ENCODE measurements at places on chromosomes 7 and 10.

DNA sequence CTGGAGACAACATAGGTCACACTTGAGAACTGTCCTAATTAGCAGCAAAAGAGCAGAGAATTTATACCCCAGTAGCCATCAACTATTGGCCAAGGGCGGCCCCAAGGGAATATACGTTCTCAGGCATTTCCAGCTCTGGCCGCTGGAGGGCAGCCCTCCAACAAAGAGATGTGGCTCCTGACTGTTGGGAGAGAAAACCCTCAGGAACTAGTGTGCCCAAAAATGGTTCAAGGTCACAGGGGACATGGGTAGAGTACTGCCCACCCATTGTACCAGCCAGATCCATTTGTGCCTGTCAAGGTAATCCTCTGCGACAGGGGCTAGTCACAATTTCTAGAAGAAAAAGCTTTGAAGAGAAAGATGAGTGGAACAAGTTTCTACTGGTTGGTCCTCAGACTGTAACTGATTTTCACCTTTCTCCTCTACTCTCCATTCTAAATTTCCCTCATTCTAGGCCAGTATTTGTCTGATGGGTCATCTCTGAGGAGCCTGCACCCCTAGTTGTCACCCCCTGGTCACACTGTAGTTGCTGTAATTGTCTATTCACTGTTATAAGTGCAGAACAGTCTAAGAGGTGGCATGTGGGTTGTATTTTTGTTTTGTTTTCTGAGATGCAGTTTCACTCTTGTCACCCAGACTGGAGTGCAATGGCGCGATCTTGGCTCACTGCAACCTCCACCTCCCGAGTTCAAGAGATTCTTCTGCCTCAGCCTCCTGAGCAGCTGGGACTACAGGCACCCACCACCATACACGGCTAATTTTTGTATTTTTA, 14.7 kb upstream of the C7orf33 start:
- DNase-seq = peak; percentile 75

DNA sequence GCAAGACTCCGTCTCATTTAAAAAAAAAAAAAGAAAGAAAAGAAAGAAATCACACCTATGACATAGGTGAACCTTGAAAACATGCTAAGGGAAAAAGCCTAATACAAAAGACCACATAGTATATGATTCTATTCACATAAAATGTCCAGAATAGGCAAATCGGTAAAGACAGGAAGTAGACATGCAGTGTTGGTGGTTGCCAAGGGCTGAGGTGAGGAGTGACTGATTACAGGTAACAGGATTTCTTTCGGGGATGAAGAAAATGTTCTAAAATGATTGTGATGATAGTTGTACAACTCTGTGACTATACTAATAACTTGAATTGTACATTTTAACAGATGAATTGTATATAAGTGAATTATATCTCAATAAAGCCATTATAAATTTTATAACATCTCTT, 3.3 kb downstream of the XPNPEP1 start:
- no peak for DNase-seq

- no peak for DNase-seq
Observed at GRCh38 chr7:23418046-23418445, 52.2 kb downstream of the IGF2BP3 start.

GRCh38 chr7:915291-916218, 38.9 kb downstream of the ADAP1 start:
- DNase-seq = no peak

GRCh38 chr10:23037152-23037551, 58.2 kb upstream of the MSRB2 start:
- no peak for DNase-seq

GRCh38 chr10:97234400-97234799, 48.6 kb upstream of the SLIT1 start:
- DNase-seq = peak; percentile 32

DNA sequence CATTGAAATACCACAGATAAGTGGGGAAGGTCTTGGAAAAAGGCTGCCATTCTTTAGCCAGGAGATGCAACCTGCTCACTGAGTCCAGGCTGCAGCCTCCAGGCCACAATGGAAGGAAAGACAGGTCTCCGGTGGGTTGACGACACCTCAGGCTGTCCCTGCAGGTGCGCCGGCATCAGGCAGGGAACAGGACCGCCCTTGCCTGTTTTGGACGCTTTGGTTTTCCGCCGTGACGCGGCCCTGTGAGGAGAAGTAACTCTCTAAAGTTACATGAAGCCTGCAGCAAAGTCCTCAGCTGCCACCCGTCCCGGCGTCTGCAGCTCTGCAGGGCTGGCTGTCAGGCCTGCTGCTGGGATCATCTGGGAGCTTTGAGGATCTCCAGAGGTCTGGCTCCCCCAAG, 147.0 kb downstream of the WDR37 start:
- no peak for DNase-seq

GRCh38 chr10:33921970-33922605, 587.6 kb upstream of the NRP1 start:
- no peak for DNase-seq

- DNase-seq = no peak
Observed at GRCh38 chr10:4074545-4075407, 289.8 kb upstream of the KLF6 start.

DNA sequence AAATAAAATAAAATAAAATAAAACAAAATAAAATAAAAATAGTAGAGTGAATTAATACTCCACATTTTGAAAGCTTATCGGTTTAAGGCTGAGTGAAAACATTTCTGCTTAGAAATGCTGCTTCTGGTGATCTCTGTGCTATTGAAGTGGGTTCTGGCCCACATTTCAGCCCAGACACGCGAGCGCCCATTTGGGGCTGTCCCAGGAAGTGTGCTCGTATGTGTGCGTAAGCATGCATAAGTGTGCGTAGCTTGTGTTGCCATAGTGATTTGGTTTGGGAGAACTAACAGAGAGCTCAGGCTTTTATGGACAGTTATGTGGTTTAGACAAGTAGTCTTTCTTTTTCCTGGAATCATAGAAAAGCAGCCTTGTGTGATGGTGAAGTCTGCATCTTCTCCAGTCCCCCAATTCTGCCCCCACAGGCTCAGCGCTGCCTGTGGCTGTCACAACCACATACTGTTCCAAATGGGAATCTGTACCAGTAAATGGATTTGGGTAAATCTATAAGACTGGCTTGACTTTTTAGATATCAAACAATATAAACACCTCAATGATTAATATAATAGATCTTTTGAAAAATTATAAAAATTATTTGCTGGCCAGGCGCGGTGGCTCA, 29.8 kb upstream of the PURB start:
- DNase-seq = no peak

DNA sequence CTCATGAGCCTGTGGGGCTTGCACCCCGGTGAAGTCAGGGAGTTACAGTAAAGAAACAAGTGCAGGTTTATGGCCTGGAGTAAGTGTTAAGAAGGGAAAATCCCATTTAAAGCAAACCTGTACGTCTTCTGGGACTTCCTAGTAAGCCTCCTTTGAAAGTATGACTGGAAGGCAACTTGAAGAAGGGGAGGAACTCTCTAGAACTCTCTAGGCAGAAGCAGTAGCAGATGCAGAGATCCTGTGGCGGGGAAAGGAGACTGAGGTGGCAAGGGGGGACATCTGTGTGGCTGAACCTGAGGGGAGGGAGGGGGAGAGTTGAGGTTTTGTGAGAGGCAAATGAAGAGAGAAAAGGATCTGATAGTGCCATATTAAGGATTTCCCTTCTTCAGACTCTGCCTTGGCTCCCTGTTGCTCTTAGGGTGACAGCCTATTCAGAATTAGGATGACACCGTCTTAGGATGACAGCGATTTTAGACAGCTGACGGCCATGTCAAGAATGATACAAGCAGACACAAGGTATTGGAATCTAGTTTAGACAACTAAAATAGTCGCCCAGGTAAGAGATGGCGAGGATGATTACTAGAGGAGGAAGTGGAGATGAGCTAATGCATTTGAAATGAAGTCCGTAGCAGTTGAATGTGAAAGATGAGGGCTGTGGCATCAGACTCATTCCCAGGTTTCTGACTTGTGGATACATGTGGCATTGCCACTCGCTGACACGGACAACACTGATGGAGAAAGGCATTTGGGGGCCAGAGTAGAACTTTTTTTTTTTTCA, 29.0 kb downstream of the CUL1 start:
- no peak for DNase-seq

DNA sequence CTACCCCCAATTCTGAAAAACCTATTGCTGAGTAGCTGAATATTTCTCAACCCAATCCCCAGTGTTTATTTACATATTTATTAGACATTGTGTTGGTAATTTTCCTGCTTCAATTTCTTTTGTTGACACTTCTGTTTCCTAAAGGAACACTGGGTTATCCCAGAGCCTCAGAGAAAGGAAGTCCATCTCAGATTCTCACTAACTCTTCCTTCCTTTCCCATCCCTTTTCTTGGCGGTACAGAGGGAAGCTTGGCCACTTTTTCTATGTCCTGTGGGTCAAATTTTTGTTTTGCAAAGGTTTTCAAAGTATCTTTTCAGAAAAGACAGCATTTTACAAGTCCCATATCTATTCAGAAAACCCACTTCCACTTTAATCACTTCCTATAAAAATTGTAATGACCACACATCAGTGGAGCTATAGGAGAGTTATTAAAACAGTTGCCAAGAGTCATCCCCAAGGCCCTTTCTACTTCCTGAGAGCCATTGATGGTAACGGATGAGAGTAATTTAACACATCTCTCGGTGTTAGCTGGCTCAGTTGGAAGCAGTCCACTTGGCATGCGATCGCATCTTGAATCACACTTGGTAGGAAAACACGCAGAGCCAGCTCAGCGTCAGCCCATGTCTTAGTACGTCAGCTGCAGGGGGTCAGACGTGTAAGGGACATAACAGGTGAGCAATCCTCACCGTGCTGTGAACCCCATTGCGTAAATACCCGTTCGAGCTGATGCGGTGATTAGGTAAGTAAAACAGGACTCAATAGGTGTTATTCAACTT, 231.1 kb upstream of the ADARB2 start:
- DNase-seq = no peak

- no peak for DNase-seq
Observed at GRCh38 chr7:136012238-136012637, 35.1 kb upstream of the MTPN start.

- no peak for DNase-seq
Observed at GRCh38 chr7:30598121-30598876, 3.6 kb downstream of the GARS1 start.

- DNase-seq = no peak
Observed at GRCh38 chr7:150586785-150587152, 19.6 kb downstream of the GIMAP4 start.

DNA sequence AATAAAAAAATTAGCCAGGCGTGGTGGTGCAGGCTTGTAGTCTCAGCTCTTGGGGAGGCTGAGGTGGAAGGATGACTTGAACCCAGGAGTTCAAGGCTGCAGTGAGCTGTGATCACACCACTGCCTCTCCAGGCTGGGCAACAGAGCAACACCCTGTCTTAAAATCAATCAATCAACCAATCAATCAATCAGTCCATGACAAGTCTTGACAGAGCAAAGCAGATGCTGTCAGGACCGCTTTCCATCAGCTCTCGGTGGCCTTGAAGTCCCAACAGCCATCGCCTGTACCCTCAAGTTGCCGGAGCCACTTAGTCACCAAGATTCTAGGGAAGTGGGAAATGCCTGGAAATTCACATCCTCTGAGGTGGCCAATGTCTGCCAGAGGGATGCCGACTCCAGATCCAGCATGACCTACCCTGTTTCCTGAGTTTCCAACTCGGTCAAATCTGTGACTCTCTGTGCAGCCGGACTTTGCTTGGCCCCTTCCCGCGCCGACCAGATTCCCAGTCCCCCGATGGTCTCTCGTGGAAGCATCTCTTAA, 871 bp upstream of the CCL24 start:
- no peak for DNase-seq

DNA sequence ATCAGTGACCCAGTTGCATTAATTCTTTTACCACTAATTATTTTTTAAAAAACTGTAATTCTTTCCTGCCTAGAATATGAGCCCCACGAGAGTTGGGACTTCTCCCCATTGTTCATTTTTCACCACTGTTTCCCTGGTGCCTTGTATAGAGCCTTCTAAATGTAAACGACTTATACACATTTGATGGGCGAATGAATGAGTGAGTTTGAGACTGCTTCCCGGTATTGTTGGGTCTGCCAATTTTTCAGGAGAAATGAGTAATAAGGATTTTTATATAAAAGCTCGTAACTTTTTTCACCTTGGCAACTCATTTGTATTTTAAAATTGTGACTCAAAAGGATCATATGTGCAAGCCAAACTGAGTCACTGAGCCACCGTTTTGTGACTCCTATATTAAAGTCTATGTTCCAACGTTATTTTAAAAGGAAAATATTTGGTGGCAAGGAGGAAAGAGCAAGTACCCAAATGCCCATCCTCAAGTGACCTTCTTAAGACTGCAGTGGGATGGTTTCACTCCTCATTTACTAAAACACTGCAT, 621.3 kb downstream of the KCNMA1 start:
- DNase-seq = no peak

DNA sequence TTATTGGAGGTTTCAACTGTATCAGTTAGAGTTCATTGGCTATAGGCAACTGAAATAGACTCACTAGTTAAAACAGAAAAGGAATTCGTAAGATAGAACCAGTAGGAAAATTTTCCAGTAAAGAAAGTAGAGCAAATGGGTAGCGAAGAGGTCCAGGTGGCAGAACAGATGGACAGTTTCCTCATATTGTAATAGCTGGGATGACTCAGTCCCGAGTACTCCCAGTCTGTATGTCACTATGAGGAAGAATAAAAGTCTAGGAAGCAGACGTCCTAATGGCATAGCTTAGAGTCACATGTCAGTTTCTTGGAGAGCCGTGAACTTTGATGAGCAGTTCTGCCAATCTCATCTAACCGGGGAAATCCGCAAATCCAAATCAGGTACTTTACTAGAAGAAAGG, 95.3 kb downstream of the RNF32 start:
- peak; percentile 71 for DNase-seq

DNA sequence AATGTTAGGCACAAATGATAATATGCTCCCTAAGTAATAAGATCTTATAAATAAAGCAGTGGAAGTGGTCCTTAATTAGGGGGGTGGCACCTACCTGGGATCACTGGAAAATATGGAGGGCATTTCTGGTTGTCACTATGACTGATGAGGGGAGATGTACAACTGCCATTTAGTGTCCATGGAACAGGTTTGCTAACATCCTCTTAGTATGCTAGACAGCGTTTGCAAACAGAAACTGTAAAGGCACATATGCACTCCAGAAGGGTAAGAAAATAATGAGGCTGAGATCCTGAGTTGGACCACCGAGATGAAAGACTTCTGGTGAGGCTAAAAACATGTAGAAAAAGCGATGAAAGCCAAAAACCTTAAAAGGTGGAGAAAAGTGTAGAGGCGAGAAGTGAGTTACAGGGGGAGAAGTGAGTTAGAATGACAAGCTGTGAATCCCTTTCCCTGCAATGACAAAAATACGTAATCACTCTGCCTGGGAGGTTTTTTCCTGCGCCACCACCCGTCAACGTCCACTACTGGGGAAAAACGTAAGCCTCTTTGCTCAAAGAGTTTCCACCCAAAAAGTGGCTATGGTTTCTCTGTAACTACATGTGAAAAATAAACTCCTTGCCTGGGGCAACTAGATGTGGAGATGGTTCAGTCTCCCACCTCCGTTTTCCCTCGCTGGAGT, 767 bp downstream of the KRIT1 start:
- peak; percentile 22 for DNase-seq
